ENCODE measurements at places on chromosomes 1 and 21. TPM values are rescaled to one million over a fixed set of nuclear protein-coding genes. Genes with fewer than 3 reads are reported as not detected.

The SLC6A9 gene
- 2.8 TPM for total RNA-seq

The PRKCZ gene
- total RNA-seq, result 23.1 TPM

The STRIP1 gene
- 65.0 TPM for total RNA-seq

The TSPAN2 gene
- 57.9 TPM for total RNA-seq

The ATP5PO gene
- 218 TPM for total RNA-seq

The CRB1 gene
- total RNA-seq, result not detected

The MXRA8 gene
- total RNA-seq, result 0.64 TPM

The VWA1 gene
- total RNA-seq, result 34.2 TPM

The FTCD gene
- total RNA-seq, result 1.5 TPM

The TOMM20 gene
- 105 TPM for total RNA-seq

The PTPN7 gene
- total RNA-seq, result 1.3 TPM

The ROR1 gene
- total RNA-seq, result 6.7 TPM

The HLX gene
- total RNA-seq, result 1.4 TPM
